ENCODE measurements at places on chromosomes 5 and 9. TPM values are rescaled to one million over a fixed set of nuclear protein-coding genes. Genes with fewer than 3 reads are reported as not detected.

IRX2 gene
- total RNA-seq = not detected

ARHGEF37 gene
- total RNA-seq = 0.37 TPM

IL9 gene
- total RNA-seq = not detected

GRCh38 chr5:9062873-9063272 lies 483.0 kb downstream of the SEMA5A start:
- H3K27ac ChIP-seq = no peak overlapping the region
- DNase-seq = no peak
- no peak overlapping the region for H3K4me3 ChIP-seq
- no peaks in the 10 kb centered on the region for H3K4me1 ChIP-seq
- H3K27me3 ChIP-seq = no peaks in the 10 kb centered on the region

DNA sequence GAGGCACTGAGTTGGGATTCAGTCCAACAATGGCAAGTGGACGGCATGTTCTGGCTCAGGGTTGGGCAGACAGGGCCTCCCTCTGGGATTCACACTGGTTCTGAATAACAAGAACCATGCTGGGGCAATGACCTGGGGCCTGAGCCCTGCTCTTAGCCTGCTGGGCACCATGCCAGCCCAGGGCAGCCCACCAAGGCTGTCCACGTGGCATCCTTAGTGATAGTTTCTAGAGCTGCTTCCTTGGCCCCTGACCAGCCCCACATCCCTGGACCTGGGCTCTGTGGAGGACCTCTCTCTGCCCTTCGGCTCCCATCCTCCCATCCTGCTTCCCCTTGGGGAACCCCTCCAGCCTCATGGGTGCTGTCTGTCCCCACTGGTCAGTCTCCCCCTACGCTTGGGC lies 22.3 kb upstream of the OLFM1 start:
- H3K36me3 ChIP-seq = no peaks in the 10 kb centered on the region
- H3K4me1 ChIP-seq = no peaks in the 10 kb centered on the region
- H3K4me3 ChIP-seq = no peak overlapping the region
- DNase-seq = no peak
- no peaks in the 10 kb centered on the region for H3K27me3 ChIP-seq
- H3K27ac ChIP-seq = no peak overlapping the region

DNA sequence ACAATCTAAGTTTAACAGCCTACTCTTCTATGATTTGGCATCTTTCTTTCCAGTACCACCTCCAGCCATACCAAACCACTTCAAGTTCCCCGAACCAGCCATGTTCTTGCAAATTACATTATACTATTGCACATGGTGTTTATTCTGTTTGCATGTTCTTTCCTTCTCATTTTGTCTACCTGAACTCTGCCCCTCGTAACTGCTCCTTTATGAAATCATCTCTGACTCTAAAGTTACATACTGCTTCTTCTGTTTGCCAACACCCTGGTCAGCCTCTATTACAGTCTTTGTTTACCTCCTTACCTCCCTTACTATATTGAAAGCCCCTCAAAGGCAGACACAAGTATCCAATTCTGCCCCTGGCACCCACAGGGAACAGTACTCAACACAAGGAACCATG lies 6.0 kb downstream of the PPP6C start:
- H3K4me1 ChIP-seq = peaks cover 37% of the 10 kb centered on the region
- no peak overlapping the region for H3K4me3 ChIP-seq
- no peaks in the 10 kb centered on the region for H3K27me3 ChIP-seq
- H3K27ac ChIP-seq = no peak overlapping the region

DNA sequence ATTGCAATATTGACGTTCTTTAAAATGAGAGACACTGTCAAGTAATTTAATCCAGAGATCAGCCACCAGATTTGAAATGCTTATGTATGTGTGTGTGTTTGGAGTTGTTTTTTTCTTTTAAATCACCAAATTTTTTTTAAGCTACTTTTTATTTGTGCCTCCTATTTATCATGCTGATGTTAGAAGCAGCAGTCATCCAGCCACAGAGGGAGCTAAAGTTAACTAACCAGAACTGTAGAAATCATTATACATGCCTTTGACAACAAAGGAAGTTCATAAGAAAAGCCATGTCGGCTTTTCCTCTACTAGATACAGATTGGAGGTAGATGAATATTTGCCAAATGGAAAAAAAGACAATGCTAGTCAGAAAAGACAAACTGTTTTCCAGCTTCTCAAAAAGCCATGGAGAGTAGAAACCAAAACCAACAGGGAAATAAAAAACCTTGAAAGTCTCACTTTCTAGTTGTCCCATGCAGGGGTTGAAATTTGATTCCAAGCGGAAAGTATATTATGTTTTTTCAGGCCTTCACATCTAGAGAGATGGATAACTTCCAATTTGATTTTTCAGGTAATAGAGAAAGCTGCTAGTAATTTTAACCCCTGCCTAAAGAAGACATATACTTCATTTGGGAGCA lies 4.5 kb downstream of the PURA start:
- no peaks in the 10 kb centered on the region for H3K27me3 ChIP-seq
- H3K36me3 ChIP-seq = peaks cover 7% of the 10 kb centered on the region
- H3K4me1 ChIP-seq = peaks cover 44% of the 10 kb centered on the region
- no peak overlapping the region for H3K4me3 ChIP-seq
- DNase-seq = no peak

- H3K27me3 ChIP-seq = no peaks in the 10 kb centered on the region
- no peaks in the 10 kb centered on the region for H3K4me1 ChIP-seq
- no peak overlapping the region for H3K4me3 ChIP-seq
- no peak for DNase-seq
These were observed 111.0 kb downstream of the DPYSL3 start for GRCh38 chr5:147398860-147399259.

DNA sequence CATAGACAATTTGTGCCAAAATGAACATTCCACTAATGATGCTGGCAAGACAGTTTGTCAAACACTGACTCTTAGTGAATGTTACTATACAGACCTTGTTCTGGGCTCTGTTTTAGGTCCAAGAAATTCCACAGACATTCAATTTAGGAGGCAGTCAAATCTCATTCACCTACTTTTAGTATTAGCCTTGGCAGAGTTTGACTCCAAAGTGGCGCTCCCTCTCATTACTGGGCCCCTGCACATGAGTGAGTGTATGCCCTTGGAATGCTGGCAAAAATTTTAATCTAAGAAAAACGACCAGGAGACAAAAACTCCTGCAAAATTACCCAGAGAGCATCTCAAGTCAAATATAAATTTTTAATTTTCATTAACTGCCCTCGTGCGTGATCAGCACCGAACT lies 94.9 kb upstream of the SLC27A6 start:
- H3K27me3 ChIP-seq = no peaks in the 10 kb centered on the region
- H3K4me3 ChIP-seq = no peak overlapping the region
- H3K36me3 ChIP-seq = no peaks in the 10 kb centered on the region
- H3K4me1 ChIP-seq = no peaks in the 10 kb centered on the region

GRCh38 chr9:20319641-20320337 lies 302.5 kb downstream of the MLLT3 start:
- peaks cover 8% of the 10 kb centered on the region for H3K36me3 ChIP-seq
- H3K27me3 ChIP-seq = no peaks in the 10 kb centered on the region
- peak; percentile 50 for DNase-seq
- H3K4me1 ChIP-seq = peaks cover 66% of the 10 kb centered on the region
- peak overlapping the region; percentile 81 for H3K27ac ChIP-seq

- no peak overlapping the region for H3K27ac ChIP-seq
- no peak for DNase-seq
- H3K27me3 ChIP-seq = peaks cover 2% of the 10 kb centered on the region
These were observed 293.2 kb upstream of the CLINT1 start for GRCh38 chr5:158152136-158152535.

DNA sequence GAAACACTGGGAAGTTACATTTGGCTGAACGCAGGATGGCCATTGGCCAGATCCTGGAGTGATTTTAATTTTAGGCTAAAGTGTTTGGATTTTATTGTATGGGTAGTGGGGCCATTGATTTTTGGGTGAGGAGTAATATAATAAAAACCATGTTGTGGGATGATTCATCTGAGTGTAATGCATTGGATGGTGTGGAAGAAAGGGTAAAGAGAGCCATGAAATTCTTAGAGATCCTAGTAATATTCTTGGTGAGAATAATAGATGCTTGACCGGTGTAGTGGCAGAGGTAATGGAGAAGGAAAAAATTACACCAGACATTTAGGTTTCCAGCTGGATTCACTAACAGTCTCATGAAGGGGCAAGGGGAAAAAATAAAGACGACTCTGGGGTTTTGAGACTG lies 158.1 kb downstream of the NPR3 start:
- no peaks in the 10 kb centered on the region for H3K27me3 ChIP-seq
- H3K4me3 ChIP-seq = no peak overlapping the region
- no peak overlapping the region for H3K27ac ChIP-seq

GRCh38 chr5:41519801-41520200 lies 9.4 kb upstream of the PLCXD3 start:
- no peak overlapping the region for H3K27ac ChIP-seq
- no peaks in the 10 kb centered on the region for H3K36me3 ChIP-seq
- no peak for DNase-seq
- no peak overlapping the region for H3K4me3 ChIP-seq
- peaks cover 2% of the 10 kb centered on the region for H3K27me3 ChIP-seq

All from activated CD8-positive, alpha-beta memory T cell treated with anti-CD3 and anti-CD28 coated beads, Interleukin-2, amount 10 ng/mL, durations not matched to agents 7 days and 5 days (primary cell).